ENCODE measurements at places on chromosomes 16 and 17.

GRCh38 chr17:36597226-36597625 is 4.2 kb upstream of the MRM1 start:
- no peak for DNase-seq

- no peak for DNase-seq
These were observed 17.3 kb downstream of the FAM83G start for GRCh38 chr17:18987230-18987610.

DNA sequence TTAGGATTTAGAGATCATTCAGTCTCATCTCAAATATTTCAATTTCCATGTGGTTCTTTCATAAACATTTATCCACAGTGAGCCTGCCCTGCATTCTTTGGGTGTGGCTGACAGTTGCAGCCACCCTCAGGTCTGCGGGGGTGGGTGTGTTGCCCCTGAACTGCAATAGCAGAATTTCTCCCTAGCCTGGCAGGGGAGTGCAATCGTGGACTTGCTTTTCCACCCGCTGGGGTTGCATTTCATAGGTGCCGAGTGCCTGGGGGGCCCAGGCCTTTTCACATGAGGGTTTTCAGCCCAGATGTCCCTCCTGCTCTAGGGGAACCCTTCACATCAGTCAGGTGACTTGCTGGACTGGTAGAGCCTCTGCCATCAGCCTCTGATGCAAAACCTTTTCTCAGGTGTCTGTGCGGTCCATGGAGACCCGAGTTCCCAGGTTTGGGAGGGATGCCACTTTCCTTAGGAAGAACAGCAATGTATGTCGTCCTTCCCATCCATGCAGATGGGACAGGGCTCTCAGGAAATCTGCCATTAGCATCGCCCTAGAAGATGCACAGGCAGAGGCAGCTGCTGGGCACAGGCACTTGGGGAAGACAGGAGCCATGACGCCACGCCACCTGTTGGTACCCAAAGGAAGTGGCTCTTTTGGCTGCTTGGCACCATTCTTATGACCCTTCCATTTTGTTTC is 2.4 kb upstream of the USP36 start:
- peak; percentile 45 for DNase-seq

- no peak for DNase-seq
These were observed 39.7 kb downstream of the B9D1 start for GRCh38 chr17:19322861-19323260.

- no peak for DNase-seq
These were observed 439.8 kb upstream of the DYNLRB2 start for GRCh38 chr16:80100846-80101451.

GRCh38 chr16:28003923-28004322 is 59.6 kb downstream of the GSG1L start:
- no peak for DNase-seq

- DNase-seq: no peak
These were observed 21.4 kb downstream of the UNC13D start for GRCh38 chr17:75822800-75823166.

DNA sequence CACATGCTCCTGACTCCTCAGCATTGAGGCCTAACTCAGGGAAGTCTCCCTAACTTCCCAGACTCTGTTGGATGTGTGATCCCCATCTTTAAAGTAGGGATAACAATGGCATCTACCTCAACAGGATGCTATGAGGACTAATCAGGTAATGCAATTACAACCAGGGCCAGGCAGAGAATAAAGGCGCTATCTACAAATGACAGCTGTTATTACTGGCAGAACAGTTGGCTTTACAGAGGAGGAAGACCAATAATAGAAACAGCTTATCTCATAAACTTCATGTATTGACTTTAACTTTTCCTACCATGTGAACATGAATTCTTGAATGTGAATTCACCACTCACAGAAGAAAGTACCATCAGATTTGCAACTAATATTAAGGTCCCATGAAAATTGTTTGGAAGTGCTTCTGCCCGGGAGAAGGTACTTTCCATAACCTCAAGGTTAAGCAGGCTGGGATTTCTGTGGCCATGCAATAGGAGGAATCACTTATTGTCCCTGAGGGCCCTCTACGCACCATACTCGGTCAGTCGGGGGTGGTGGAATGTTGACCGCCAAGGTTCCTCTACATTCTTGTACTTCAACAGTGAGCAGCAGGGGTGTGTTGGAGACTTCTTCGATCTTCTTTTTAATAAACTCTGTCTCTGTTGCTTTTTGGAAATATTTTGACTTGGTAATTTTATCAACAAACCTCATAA is 22.6 kb upstream of the ERN1 start:
- DNase-seq: no peak

GRCh38 chr16:12574721-12575120 is 229.0 kb downstream of the CPPED1 start:
- DNase-seq: no peak

DNA sequence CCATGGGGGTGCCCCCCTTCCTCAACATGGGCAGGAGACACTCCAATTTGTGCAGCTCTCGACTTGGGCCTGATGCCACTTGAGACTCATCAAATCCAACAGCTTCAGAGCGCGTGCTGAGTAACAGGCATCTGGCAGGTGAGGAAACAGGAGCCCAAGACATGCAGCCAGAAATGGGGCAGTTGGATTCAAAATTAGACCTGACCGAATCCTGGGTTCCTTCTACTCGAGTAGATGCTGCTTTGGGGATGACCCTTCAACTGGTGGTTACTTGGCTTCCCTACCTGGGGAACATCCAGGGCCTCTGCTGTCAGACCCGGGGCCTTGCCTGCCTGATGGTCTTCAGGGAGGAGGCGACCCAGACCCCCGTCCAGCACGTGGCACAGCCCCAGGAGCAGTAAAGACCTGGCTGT is 488 bp upstream of the NTN3 start:
- DNase-seq: no peak

DNA sequence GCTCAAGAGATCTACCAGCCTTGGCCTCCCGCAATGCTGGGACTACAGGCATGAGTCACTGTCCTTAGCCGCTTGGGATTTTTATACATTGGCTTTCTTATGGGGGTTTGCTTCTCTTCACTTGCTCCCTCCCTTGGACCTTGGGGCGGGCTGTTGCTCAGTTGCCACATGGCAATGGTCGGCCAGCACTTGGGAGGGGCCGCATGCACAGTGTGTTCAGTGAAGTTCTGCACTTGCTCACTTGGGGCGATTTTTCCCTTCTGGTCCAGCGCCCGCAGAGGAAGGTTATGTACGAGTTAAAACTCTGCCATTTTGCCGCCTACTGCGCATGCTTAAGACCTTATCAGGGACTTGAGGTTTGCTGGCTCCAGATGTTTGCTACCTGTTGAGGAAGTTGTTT is 1367.6 kb upstream of the CDH8 start:
- DNase-seq: no peak

DNA sequence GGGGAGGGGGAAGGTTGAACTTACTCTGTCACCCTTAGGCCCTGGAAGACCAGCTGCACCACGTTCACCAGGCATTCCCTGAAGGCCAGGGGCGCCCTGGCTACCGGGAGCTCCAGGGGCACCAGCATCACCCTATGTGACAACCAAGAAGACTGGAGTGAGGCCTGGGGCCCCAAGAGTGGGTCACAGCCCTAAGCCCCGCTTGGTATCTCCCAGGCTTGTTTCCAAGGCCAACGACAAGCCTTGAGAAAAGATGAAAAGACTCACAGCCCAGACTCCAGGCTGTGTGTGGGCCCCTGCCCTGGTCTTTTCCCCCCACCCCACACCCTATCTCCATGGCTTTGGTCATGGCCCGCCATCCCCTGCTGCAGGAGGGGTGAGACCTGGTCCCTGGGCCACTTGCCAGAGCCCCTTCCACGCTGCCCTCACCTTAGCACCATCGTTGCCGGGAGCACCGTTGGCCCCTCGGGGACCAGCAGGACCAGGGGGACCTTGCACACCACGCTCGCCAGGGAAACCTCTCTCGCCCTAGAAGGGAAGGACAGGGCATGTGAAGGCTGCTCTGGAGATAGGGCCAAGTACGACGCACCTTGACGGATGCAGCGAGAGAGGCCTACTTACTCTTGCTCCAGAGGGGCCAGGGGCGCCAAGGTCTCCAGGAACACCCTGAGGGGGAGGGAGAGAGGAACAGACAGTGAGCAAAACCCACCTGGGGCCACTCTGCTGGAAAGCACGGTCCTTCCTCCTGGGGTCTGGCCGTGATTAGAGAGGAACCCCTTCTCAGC is 9.9 kb downstream of the COL1A1 start:
- no peak for DNase-seq

- DNase-seq: no peak
These were observed 17.7 kb upstream of the CDH15 start for GRCh38 chr16:89153848-89154271.

DNA sequence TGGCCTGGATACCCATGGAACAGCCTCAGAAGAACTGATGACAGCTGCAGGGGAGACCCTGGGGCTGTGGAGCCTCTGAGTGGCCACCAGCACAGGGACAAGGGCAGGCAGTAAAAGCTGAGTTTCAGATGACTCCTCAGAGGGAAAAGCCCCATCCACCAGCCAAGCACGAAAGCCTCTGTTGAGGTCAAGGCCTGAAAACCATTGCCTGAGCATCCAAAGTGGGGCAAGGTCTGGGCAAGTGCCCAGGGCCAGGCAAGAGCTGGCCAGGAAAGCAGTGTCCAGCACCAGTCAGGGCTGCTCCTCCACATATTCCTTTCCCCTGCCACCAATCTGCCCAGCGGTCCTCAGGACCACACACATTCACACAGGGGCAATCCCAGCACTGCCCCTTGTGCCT is 16.4 kb downstream of the ATP6V0D1 start:
- DNase-seq: no peak

DNA sequence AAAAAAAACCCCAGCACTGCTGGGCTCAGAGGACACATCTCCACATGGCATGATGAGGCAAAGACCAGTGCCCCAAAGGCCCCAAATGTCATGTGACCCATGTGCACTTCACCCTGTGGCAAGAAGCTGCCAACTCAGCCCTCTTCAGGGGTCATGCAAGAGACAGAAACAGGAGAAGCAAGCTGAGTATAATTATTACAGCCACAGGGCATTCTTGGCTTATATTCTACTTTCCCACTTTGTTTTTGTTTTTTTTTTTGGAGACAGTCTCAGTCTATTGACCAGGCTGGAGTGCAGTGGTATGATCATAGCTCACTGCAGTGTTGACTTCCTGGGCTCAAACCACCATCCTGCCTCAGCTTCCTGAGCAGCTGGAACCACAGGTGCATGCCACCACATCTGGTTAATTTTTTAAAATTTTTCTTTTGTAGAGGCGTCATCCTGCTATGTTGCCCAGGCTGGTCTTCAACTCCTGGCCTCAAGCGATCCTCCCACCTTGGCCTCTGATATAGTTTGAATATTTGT is 32.7 kb upstream of the LITAF start:
- DNase-seq: no peak

- DNase-seq: no peak
These were observed 3.9 kb downstream of the GLIS2 start for GRCh38 chr16:4319454-4320421.

GRCh38 chr17:17978481-17979424 is 6.1 kb downstream of the DRC3 start:
- DNase-seq: no peak

GRCh38 chr16:65937455-65937854 is 429.0 kb upstream of the CDH5 start:
- no peak for DNase-seq

DNA sequence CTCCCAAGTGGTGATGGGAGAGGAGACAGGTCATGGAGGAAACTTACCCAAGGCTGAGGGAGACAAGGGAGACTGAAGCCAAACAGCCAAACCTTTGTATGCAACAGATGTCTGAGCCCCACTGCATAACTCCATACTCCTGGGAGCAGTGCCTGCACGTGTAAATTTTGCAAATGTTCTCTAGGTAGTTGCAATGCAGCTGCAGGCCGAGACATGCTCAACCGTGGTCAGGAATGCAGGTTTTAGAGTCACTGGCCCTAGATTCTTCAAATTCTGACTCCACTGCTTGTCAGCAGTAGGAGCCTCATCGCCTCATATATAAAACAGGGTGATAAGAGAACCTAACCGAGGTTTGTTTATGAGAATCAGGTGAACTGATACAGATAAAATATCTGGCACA is 11.5 kb downstream of the DYNLRB2 start:
- DNase-seq: no peak

Data from eye (tissue), 1 donor.